ENCODE measurements at places on chromosomes 12 and 14.
A peak's percentile ranks its signal among the peaks of the same experiment; 100 is the strongest.

DNA sequence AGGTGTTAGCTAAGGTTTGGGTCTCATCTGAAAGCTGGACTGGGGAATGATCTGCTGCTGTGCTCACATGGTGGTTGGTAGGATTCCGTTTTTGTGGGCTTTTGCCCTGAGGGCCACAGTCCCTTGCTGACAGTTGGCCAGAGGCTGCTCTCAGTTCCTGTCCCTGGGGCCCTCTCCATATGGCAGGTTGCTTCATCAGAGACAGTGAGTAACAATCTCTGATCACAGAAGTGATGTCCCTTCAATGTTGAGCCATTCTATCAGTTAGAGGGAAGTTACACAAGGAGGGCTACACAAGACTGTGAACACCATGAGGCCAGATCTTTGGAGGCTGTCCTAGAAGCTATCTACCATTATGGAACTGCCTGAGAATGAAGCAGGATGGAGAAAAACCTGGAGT lies 137.2 kb downstream of the AACS start:
- no peak for DNase-seq

DNA sequence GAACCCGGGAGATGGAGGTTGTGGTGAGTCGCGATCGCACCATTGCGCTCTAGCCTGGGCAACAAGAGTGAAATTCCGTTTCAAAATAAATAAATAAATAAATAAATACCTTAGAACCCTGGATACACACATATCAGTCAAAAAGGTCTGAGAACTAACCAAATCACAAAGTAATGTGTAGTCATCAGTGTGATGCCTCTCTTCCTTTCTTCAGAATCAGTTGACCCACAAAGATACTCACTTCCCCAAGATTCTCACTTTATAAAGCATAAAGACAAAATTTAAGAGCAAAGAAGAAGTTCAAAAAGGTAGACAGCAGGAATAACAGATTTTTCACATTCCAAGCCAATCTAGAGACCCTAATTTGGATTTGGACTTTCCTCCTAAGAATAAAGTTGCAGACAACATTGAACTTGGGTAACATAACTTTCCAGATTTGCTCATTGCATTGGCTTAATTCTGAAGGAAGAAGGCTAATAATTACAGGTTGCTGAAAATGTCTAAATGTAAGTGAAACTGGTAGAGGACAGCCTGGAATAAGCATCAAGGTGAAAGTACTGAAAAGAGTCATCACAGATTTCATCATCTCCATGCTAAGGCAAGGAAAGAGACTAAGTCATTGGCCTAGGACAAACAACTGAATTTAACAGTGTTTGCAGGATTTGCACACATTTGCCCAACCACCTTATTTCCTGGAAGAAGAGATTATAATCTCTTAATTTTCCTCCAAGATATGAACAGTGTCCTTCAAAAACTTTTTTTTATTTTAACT lies 17.4 kb downstream of the TMED10 start:
- no peak for DNase-seq

- DNase-seq = no peak
Observed at GRCh38 chr12:127115468-127116035, 1151.4 kb upstream of the TMEM132C start.

DNA sequence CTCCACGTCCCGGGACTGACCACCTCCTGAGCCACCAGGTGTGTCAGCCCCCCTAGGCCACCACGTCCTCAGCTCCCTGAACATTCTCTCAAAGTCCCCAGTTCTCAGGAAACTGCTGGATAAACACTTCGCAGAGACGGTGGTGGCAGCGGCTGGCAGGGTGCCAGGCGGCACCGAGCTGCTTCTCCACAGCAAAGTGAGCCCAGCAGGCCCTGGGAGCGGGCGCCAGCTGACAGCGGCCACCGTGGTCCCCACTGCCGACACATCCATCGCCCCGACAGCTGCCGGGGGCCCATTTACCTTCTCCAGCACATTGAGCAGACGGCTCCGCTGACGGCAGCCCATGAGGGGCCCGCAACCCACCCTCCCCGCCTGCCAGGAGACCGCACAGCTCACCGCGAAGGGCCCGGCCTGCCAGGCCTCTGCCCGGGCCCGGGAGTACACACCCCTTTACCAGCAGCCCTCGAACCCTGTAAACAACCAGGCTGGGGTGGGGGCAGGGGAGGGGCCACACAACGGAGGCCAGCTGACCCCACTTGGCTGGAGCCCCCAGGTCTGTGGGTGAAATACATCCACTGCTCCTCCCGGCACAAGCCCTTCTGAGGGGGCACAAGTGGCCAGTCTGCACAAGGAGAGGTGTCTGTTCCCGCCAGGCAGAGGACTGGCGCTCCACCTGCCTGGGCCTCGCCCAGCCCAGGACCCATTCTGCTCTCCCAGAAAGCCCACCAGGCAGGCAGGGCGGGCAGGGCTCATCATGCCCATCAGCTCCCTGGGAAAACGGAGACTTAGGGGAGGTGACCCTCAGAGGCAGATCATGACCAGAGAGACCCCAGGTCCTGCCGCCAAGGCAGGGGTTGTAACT lies 10.5 kb downstream of the AKT1 start:
- no peak for DNase-seq

- peak; percentile 45 for DNase-seq
Observed at GRCh38 chr12:116924558-116925453, 14.1 kb downstream of the FBXW8 start.

DNA sequence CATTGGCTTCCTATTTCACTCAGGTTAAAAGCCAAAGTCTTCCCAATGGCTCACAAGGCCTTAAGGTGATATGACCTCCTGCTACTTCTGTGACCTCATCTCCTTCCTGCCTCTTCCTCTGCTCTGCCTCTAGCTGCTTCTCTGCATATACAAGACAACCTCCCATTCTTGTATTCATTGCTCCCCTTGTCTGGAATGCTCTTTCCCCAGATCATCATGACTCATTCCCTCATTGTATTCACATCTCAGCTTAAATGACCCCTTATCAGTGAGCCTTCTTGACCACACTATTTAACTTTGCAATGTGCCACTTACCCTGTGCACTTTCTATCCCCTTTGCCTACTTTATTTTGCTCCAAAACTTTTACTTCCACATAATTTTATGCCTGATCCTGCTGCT lies 90.2 kb downstream of the PPP1R12A start:
- DNase-seq = no peak

DNA sequence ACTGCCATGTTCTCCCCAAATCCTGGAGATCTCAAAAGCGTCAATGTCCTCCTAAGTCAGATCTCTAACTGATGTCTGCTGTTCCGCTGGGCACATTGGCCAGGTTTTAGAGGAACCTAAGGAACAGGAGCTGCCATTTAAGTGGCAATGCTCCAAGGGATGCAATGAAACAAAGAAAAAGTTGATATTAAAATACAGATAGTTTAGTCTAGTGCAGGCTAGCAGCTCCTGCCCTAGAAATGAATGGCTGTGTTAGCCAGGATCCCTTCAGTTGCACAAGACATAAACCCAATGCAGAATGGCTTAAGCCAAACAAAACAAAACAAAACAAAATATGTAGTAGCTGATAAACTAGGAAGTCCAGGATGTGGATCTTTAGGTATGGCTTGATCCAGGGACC lies 144.1 kb downstream of the HMGA2 start:
- no peak for DNase-seq
